ENCODE measurements at places on chromosomes 2 and 18. TPM values are rescaled to one million over a fixed set of nuclear protein-coding genes. Genes with fewer than 3 reads are reported as not detected.

The L3MBTL4 gene
- 0.02 TPM for polyA plus RNA-seq

The PLEK gene
- polyA plus RNA-seq, result not detected

The CCT7 gene
- 321 TPM for polyA plus RNA-seq

The KLHL14 gene
- not detected for polyA plus RNA-seq

The MARCO gene
- polyA plus RNA-seq, result not detected

The FN1 gene
- polyA plus RNA-seq, result 13,004 TPM

The RMDN2 gene
- 3.0 TPM for polyA plus RNA-seq

The CRACDL gene
- polyA plus RNA-seq, result not detected

The COL5A2 gene
- polyA plus RNA-seq, result 155 TPM

The MAP2 gene
- 0.26 TPM for polyA plus RNA-seq

The FAM117B gene
- 0.66 TPM for polyA plus RNA-seq

The MAB21L4 gene
- polyA plus RNA-seq, result not detected

The PJVK gene
- 2.4 TPM for polyA plus RNA-seq

The ACADL gene
- not detected for polyA plus RNA-seq

The WDR75 gene
- polyA plus RNA-seq, result 21.7 TPM

The GPR55 gene
- 0.03 TPM for polyA plus RNA-seq

The SCG2 gene
- polyA plus RNA-seq, result 0.46 TPM

The CFC1 gene
- not detected for polyA plus RNA-seq

The SERPINB12 gene
- not detected for polyA plus RNA-seq

Measured in IMR-90 (cell line).